ENCODE measurements at places on chromosomes 5 and 9.
A peak's percentile ranks its signal among the peaks of the same experiment; 100 is the strongest.

DNA sequence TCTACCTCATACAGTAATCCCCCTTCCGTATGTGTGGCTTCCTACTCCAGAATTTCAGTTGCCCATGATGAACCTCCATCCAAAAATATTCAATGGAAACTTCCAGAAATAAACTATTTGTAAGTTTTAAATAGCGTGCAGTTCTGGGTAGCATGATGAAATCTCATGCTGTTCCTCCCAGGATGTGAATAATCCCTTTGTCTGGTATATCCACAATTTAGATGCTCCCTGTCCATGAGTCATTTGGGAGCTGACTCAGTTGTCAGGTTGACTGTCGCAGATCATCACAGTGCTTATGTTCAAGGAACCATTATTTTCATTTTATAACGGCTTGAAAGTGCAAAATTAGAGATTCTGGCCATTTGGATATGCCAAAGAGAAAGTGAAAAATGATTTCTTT is 290.1 kb upstream of the CDH9 start:
- DNase-seq = peak; percentile 60

- DNase-seq = no peak
Observed at GRCh38 chr9:3054017-3054586, 210.2 kb upstream of the PUM3 start.

- no peak for DNase-seq
Observed at GRCh38 chr9:73741316-73741715, 589.7 kb downstream of the ANXA1 start.

DNA sequence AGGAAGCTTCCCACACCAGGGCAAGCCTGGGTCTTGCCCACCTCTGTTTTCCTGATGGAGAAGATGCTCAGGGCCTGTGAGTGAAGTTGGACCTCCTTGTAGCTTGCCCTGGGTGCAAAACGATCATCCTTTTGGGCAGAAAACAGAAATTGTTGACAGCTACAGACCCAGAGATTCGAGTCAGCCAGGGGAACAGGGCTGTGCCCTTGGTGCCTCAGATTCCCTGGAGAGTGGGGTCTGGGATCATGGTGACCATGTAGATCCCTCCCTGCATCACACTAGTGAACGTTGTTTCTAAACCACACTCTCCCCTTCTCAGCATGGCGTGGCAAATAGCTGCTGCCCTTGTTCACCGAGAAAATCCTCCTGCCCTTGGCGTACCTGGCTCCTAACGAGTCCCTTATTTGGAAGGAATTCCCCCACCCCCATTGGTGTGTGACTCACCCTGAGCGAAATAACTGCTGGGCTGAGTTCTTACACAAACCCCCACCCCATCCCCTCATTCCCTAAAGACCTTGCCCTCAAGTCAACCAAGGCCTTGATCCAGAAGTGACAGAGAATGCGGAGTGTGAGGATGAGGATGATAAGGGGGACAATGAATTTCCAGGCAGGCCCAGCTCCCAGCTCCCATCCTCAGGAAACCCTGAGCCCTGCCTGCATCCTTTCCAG is 1.1 kb upstream of the DCANP1 start:
- DNase-seq = no peak

DNA sequence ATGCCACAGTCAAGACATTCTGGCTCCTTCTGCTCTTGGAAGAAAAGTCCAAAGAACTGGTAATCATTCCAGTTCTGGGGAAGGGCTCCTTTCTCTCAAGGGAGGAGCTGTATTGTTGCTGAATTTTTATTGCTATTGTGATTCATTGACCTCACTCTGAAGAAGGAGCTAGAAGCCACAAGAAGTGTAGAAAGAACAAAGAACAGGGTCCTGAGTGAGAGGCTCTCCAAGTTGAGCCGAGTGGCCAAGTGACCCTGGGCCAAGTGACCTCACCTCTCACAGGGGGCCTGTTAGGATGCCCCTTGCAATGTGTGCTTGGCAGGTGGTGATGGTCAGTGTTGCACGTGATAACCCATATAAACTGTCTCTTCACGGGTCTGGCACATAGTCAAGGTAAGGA is 173.3 kb downstream of the FGF18 start:
- no peak for DNase-seq

DNA sequence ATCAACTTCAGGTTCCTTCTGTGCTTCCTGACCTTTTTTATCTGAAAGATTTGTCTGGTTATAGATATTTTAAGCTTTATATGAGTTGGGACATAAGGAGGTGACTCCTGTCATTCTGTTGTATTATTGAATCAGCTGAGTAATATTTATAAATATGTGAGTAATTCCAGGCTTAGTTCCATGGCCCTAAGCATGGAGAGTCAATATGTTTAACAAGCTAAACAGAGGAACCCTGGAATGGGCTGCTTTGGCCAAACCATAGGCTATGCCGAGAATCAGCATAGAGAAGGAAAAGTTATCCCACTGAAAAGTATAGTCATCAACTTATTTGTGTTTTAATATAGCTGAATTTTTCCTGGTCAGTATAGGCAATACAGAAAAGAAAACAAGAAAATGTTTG is 7.2 kb upstream of the EIF4EBP3 start:
- no peak for DNase-seq

- DNase-seq = no peak
Observed at GRCh38 chr5:56095579-56096102, 100.9 kb upstream of the IL6ST start.

GRCh38 chr5:160297004-160297403 is 15.4 kb downstream of the CCNJL start:
- no peak for DNase-seq

- DNase-seq = no peak
Observed at GRCh38 chr9:137028263-137029057, 423 bp upstream of the ABCA2 start.

DNA sequence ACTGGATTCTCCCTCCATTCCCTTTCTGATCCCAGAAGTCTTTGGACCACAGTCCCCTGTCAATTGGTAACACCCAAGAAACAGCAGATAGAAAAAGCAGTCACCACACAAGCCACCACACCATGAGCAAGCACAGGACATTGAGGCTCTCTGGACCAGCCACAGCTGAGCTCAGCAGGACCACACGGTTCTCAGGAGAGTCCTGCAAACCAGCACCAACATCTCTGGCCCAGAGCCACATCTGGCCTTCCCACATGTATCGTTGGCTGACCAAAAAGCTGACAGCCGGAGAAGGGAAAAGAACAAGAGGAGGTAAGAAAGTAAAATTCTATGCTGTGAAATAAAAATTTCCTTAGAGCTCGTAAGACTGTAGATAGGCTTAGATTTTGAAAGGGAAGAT is 56.7 kb downstream of the KLHL3 start:
- no peak for DNase-seq

DNA sequence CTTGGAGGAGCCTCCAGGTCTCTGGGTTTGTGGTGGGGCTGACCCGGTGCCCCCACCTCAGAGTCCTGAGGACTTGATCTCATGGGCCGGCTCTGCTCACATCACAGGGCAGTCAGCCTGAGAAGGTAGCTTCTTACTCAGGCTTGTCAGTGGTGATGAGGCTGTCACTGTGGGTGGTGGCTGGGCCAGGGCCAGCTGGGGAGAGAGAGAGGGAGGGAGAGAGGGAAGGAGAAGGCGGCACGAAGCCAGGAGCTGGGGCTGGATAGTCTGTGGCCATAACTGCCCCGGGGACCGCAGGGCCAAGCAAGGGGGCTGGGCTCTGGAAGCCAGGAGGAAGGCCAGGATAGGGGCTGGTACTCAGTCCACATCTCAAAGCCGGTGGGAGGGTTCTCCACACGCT is 6.5 kb downstream of the NTNG2 start:
- DNase-seq = no peak
